ENCODE measurements at places on chromosomes 1 and 21.

GRCh38 chr21:35824136-35824535 is 236.2 kb downstream of the SETD4 start:
- DNase-seq: no peak

GRCh38 chr1:245126530-245126929 is 28.3 kb upstream of the KIF26B start:
- no peak for DNase-seq

GRCh38 chr1:117836069-117836468 is 93.4 kb downstream of the GDAP2 start:
- DNase-seq: no peak

GRCh38 chr1:30639881-30640452 is 83.4 kb downstream of the MATN1 start:
- DNase-seq: no peak

GRCh38 chr1:222643606-222643937 is 25.7 kb downstream of the MIA3 start:
- DNase-seq: no peak

DNA sequence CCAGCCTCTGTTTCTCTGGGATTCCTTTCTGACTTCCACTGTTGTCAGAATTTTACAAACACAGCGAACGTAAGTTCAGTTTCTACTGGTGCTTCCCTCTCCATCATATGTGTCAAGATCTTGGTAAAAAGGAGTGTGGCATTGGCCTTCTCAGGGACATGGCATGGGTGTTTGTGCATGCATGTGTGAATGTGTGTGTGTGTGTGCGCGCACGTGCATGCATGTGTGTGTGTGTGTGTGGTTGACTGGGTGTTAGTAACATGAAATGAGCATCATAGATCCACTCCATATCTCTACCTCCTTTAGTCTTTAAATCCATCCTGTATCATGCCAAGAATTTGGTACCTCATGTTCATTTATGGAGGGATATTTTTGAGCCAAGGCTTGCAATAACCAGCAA is 411.3 kb downstream of the NPHP4 start:
- peak; percentile 72 for DNase-seq

All from vagina (tissue), 2 donors.